T47D (cell line): ENCODE measurements at places on chromosomes 2 and 18.

DNA sequence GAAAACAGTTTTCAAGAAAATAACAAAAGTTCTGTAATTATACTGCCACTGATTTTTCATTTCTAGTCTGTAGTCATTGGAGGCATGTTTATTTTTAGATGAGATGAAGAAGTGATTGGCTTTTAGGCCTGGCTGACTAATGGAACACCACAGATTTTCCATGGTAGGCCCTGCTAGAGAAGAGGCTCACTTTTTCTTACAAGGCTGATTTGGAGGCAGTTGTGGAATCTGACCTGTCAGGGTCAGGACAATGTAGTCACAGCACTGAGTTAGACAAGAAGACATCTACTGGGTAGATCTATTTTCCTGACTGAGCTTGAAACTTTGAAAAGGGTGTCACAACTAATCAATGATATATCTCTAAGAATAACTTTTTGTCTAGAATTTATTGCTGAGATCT lies 43.9 kb downstream of the KDM3A start:
- DNase-seq = no peak

GRCh38 chr2:30910686-30911085 lies 103.4 kb upstream of the CAPN13 start:
- no peak for DNase-seq

DNA sequence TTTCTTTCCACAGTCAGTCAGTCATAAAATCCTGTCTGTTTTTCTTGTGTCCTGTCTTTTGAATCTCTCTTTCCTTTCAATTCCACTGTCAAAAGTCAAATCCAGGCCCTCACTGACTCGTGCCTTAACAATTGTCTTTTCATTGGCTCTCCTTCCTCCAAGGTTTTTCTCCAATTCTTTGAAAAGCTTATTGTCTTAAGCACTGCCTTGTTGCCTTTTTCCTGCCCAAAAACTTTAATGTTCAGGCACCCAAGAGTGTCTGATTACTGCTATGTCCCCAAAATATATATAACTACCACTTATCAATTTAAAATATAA lies 13.9 kb upstream of the SULT1C4 start:
- DNase-seq = no peak

DNA sequence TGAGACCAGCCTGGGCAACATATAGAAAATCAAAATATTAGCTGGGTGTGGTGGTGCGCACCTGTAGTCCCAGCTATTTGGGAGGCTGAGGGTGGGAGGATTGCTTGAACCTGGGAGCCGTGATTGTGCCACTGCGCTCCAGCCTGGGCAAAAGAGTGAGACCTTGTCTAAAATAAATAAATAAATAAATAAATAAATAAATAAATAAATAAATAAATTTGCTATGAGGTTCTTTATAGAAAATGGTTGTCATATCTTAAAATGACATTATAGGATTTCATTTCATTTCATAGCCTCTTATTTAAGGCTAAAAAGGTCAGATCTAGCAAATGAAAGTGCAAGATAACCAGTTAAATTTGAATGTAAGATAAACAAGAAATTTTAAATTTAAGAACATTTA lies 193.0 kb downstream of the NAPG start:
- no peak for DNase-seq

GRCh38 chr2:86002375-86002774 lies 103.3 kb downstream of the POLR1A start:
- DNase-seq = no peak

GRCh38 chr18:13213036-13213795 lies 5.3 kb upstream of the LDLRAD4 start:
- DNase-seq = no peak

GRCh38 chr2:217183471-217183870 lies 323.6 kb upstream of the TNP1 start:
- DNase-seq = no peak

GRCh38 chr2:71071681-71072398 lies 3.4 kb downstream of the NAGK start:
- DNase-seq = peak; percentile 32

- no peak for DNase-seq
These were observed 78.1 kb downstream of the RTTN start for GRCh38 chr18:70127359-70127758.

DNA sequence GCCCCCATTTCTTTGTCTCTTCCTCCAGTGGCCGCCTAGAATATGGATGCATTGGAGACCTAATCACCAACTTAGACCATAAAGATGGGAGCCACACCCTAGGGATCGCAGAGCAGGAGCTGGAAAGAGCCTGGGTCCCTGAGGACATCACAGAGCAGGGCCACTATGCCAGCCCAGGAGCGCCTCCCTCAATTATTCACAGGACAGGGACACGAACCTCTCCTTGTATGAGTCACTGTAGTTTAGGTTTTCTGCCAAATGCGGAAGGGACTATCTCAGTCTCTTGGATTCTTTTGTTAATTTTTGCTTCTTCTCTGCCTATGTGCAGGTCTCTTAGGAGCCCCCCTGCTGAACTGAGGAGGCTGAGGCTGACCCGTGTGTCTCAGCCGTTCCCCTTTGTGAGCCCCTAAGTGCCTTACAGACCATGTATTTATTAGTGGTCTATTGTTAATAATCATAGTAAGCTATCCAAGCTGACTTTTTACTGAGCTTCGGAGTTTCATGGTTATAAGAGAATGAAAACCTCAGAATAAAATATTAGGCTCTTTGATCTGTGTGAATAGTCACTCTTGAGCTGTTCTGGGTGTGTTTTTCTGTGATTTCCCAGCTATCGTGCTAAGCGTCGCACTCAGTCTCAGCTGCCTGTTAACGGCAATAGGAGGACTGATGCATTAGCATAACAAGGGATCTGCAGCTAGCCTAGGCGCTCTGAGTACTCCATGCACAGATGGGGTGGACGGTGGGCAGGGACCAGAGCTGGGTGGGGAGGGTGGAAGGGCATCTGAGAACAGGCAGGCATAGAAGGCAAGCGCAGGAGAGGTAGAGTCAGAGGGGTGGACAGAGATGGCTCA lies 12.7 kb upstream of the PTPN4 start:
- no peak for DNase-seq

DNA sequence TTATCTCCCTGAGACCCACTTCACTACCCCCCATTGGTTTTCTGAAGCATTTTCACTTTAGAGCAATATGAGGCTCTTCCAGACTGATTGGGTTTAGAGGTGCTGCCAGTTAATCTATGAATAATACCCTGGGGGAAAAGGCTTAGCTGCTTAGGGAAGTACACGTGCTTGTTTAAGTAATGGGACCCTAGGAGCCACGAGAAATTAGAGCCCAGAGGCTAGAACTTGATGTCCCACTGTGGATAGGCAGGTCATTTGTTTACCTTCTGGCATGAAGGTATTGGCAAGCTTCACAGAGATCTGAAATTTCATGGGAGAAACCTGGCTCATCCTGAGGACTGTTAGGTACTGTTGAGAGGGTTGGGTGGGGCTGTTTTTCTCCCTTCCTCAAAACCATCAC lies 59.7 kb downstream of the CLIP4 start:
- DNase-seq = no peak

- DNase-seq = no peak
These were observed 290.0 kb upstream of the CXCR4 start for GRCh38 chr2:136407952-136408318.

- DNase-seq = no peak
These were observed 37.0 kb upstream of the GRHL1 start for GRCh38 chr2:9914384-9915065.

DNA sequence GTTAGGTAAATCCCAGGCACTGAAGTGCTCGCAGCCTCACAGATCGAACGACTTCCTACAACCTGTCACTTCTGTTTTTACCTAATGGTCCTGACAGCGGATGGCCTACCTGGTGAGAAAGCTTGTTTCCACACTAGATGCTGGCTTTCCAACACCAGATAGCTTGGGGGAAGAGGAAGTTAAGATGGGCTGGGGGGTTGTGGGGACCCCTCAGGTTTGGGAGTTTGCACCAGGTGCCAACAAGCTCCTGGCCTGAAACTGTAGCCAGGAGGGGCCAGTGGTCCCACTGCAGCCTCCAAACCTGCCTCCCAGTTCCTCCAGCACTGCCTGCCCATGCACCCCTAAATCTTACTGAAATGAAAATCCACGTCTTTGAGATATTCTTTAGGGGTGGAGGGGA lies 3.9 kb downstream of the TMEM185B start:
- no peak for DNase-seq

DNA sequence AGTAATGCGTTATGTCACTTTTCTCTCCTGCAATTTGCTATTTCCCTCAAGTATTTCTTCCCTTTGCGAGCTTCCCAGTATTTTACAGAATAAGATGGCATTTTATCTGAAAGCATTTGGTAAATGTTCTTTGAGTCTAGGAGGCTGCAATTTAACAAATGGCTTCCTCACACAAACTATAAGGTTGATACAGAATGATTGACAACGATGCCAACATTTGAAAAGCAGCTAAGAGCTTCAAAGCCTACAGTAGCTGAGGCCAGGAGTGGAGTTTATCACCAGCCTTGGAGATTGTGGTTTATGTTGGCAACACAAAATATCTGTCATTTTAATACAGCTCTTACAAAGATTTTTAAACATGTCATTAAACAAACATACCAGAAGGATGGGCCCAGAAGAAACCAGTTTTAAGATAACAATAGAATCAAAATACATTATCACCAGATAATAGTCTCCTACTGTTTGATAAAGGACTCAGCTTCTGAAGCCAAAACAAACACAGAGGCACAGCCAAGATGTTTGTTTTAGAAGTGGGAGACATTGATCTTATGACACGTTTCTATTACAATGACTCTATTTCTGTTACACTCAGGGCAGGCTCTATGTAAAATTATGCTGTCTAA lies 711.4 kb upstream of the ACVR2A start:
- DNase-seq = no peak

GRCh38 chr2:149765003-149765402 lies 177.4 kb upstream of the MMADHC start:
- no peak for DNase-seq

- no peak for DNase-seq
These were observed 155.0 kb downstream of the EIPR1 start for GRCh38 chr2:3222636-3223035.

DNA sequence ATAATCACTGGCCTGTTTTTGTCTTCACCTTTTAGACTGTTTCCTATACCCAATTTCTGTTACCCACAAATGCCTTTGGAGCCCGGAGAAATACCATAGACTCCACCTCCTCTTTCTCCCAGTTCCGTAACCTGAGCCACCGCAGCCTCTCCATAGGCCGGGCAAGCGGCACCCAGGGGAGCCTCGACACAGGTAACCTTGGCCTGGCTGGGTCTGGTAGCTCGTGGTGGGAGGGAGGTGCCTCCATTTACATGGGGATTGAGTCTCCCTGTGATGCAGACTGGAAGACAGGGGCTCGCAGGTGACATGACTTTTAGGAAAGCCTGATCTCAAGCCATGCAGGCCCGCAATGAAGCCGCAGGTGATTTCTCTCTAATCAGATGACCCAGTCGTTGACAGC lies 100.6 kb downstream of the CABLES1 start:
- DNase-seq = no peak

DNA sequence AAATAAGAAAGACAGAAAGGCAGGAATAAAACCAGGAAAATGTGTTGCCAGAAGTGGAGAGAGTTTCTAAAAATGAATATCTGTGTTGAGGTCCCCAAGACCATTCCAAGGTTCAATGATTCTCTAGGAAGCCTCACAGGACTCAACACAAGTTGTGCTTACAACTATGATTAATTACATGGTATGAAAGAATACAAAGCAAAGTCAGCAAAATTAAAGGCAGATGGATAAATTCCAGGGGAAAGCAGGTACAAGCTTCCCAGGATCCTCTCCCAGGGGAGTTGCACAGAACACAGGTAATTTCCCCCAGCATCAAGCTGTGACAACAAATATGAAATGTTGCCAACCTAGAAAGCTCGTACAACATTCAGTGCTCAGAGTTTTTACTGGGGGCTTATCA lies 154.4 kb upstream of the HNMT start:
- no peak for DNase-seq

- no peak for DNase-seq
These were observed 1089.4 kb upstream of the SLC39A10 start for GRCh38 chr2:194567661-194568017.

DNA sequence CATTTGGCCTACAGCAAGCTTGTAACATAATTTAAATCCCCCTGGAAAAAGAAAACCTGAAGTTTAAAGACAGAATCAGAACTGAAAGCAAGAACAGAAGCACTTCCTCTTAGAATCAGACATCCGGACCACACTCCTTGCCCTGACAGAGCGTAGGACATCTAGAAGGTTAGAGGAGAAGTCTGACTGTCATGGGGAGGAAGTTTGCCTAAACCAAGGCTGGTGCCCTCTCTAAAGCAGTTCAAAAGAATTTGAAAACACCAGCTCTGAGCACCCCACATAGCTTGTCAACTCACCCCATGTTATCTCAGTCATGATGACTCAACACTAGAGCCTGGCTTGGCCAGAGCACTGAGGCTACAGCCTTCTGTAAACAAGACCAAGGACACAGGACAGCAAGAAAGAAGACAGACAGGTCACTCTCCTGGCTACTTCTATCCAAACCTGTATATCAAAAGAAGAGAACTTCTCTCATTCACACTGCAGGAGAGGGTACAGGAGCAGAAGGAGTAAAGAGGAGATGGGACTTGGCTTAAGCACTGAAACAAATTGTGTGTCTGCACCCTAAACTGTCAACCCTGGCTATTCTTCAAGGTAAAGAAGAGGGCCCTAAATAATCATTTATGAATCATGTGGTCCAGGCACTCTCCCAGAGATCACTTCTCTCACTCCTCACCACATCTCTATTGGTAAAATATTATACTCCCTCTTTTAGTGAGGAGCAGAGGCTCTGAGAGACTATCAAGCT lies 198.6 kb downstream of the MEMO1 start:
- DNase-seq = no peak

GRCh38 chr2:233419602-233420391 lies 65.5 kb downstream of the DGKD start:
- no peak for DNase-seq

DNA sequence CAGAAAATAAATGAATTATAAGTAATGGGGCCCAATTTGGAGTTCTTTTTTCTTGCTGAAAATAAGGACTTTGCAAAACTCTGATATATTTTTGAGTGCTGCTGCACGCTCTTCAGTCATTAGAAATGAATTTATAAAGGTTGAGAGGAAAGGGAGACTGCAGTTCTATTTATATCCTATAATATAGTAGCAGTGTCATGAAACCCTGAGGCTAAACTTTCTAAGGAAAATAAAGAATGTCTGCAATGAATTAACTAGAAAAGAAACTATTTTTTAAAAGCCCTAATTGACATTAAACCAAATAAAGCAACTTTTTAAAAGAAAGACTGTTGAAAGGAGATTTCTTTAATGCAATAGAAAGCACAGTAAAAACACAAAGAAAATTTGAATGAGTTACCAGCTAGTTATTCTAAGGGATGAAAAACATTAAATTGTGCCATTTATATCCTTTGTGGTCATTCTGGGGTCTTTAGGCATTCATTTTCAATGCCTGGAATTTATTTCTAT lies 1072.8 kb upstream of the TMEFF2 start:
- no peak for DNase-seq

- no peak for DNase-seq
These were observed 87.2 kb downstream of the CAMKMT start for GRCh38 chr2:44448860-44449527.
